Ovary (tissue), 10 donors: ENCODE measurements at places on chromosomes 1 and 21. TPM values are rescaled to one million over a fixed set of nuclear protein-coding genes. Genes with fewer than 3 reads are reported as not detected.

VCAM1 gene
- 47.7 TPM for polyA plus RNA-seq

PADI1 gene
- polyA plus RNA-seq, result not detected

GPR161 gene
- 8.2 TPM for polyA plus RNA-seq

LENEP gene
- polyA plus RNA-seq, result not detected

FAM3B gene
- 0.42 TPM for polyA plus RNA-seq

LCE1C gene
- not detected for polyA plus RNA-seq
